ENCODE measurements at places on chromosomes 7 and 10.

- DNase-seq, result peak; percentile 92
Observed at GRCh38 chr7:18177815-18178660, 150.4 kb upstream of the PRPS1L1 start.

DNA sequence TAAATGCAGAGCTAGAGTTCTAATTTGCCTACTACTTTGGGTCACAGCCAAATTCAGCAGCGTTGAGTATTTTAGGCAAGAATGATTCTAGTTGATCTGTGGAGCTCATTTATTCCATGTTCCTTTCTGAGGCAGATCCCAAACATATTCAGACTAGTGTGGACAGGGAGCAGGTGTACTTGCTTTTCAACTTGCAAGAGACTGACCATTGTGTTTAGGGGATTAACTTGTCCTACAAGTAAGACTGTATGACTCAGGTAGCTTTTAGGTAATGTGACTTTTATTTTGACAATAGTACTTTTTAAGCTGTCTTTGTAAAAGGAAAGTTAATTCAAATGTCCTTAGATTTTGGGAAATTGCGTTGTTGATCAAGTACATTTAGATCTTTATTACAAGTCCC is 285.5 kb downstream of the TWIST1 start:
- DNase-seq, result no peak

DNA sequence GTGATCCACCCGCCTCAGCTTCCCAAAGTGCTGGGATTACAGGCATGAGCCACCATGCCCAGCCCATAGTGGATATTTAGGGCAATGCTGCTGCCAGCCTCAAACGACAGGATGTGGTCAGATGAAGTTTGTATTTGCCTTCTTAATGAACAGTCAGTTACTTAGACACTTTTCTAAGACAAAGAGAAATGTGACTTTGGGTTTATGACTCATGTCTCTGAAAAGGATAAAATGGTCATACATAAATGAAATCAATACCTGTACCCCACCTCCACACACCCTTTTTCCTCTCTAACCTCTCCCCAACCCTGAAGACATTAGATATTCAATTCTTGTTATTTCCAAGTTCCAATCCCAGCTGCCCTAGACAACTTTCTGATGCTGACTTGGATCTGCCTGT is 109.3 kb upstream of the INSIG1 start:
- DNase-seq, result no peak

GRCh38 chr10:116241642-116242410 is 31.2 kb downstream of the GFRA1 start:
- DNase-seq, result no peak

- no peak for DNase-seq
Observed at GRCh38 chr10:129500617-129501339, 33.7 kb downstream of the MGMT start.
